ENCODE measurements at places on chromosomes 12 and 14.

DNA sequence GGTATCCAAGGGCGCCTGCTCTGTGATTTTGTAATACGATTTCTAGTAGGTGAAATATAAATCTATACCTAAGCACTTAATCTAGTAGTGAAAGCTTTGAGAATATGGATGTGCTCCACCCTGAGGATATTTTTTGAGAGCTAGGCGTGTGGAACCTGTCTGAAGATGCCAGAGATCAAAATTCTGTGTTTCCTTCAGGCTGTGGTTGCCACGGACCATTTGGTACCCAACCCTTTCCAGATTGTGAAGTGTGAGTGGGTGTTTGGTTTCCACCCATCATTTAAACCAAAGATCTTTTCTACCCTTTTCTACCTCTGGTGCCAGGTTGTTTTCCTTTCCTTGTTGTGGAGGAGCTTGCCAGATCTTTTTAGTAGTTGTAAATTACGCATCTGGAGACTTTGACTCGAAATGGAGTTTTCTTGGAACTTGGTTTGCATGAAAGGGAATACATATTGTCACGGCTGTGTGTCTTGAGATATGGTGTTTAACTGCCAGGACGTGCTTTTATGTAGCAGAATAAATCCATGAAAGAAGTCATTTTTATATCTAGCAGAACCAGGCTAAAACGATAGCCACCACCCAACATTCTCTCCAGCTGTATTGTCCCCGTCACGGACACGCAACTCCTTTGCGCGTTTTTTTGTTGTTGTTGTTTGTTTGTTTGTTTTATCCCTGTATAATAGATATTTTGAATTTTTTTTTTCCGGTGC, 2.2 kb downstream of the LRFN5 start:
- peak; percentile 30 for DNase-seq

GRCh38 chr14:69797573-69798338, 715 bp upstream of the SLC10A1 start:
- DNase-seq = no peak

DNA sequence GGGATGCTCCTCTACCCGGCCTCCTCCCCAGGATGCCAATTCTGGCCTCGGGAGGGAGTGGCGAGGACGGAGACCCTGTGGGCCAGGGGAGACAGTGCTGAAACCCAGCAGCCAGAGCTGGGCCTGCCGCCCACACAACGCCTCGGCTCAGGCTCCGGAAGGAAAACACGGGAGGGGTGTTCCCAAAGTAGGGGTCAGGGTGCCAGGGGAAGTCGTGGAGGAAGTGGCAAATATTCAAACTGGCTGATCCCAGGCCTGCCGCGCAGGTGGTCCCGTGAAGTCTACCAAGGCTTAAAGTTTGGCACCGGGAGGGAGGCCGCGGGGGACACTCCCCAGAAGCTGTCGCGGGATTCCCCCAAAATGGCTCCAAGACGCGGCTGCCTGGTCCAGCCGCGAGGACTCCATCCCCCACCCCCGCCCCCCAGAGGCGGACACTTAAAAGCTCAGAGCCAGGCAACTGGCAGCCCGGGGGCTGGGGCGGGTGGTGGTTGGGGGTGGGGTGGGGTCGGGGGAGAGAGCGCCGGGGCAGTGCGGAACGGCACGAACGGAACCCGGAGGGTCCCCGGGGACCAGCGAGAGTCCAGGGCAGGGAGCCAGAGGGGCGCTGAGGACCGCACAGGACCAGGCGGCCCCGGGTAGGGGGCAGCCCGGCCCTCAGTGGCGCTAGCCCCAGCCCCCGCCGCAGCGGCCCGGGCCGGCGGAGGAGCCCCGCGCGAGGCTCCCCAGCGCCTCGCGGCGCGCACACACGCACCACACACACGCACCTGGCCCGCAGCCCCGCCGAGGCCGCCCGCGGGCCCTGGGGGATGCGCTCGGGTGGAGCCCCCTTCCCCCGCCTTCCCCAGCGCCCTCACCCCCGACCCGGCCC, 20.0 kb downstream of the BEGAIN start:
- no peak for DNase-seq

GRCh38 chr12:66210840-66211239, 21.8 kb downstream of the IRAK3 start:
- no peak for DNase-seq

DNA sequence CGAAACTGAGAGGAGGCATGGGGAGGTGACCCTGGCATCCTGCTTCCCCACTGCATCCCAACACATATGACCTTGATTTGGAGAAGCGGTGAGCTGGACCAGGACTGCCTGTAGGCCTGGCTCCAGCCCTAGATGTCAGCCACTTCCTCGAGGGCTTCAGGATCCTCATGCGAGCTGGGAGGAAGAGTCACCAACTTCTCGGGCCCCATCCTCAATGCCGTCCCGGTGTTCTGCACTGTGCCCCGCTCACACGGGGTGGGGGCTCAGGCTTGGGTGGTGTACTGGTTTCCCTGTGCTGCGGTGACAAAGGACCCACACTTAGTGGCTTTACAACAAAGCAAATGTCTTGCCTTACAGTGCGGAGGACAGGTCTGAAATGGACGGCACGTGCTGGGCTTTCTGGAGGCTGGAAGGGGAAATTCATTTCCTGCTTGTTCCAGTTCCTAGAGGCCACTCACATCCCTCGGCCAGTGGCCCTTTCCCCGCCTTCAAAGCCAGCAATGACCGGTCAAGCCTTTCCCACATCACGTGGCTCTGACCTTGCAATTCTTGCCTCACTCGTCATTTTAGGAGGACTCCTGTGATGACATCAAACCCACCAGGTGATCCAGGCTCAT, 298.1 kb upstream of the RTL1 start:
- DNase-seq = peak; percentile 10

DNA sequence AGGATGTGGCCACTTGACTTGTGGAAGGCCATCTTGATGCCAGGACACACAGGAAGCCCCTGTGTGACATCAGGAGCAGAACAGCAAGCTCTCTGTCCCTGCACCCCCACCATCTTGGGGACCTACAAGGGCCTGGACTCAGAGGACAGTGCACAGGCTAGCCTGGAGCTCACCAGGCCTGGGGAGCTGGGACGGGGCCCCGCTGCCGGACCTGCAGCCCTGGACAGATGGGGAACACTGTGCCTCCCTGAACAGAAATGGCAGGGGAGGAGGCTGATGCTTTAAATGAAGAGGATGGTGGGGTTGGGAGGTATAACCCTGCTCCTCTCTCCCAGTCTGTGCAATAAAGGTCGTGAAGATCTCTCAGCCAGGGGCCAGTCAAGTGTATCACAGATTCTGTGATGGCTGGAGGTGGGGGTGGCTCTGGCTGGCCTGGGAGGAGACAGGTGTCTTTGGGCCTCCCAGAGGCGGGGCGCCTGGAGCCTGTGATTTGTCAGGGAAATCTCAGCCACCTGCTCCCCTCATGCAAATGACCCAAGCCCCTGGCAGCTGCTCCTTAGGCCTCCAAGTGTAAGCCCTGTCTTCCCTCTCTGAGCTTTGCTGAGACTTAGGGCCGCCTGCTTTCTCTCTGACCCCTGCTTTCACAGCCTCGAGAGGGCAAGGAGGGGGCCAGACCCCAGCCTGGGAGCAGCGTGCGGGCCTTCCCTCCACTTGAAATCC, 1.1 kb upstream of the GNB3 start:
- no peak for DNase-seq

DNA sequence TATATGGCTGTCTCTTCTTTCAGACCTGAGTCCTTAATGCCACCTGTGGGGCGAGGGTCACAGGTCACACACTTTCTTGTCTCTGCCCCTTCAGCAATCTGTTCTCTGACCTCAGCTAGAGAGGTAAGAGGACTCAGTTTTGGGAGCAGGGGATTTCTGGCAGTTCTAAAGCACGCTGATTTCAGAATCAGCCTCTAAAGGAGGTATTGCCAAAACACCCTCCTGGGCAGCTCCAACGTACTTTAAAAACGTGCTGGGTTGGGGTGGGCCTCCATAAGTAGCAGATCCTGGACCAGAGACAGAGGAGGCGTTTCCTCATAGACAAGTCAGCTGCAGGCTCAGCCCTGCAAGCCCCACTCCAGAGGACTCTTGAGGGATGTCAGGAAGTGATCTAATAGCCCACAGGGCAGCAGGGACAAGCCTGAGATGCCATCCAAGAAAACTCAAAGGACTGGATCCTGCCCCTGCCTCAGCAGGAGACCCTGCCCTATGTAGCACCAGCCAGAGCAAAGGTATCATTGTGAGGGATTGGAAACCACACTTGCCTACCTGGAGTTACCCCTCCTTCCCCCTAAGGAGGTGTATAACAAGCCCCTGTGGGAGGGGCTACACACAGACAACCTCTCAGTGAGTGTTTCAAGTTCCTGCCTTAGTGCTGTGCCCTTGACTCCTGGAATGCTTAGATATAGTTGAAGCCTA, 8.5 kb downstream of the CTDSP2 start:
- peak; percentile 77 for DNase-seq

DNA sequence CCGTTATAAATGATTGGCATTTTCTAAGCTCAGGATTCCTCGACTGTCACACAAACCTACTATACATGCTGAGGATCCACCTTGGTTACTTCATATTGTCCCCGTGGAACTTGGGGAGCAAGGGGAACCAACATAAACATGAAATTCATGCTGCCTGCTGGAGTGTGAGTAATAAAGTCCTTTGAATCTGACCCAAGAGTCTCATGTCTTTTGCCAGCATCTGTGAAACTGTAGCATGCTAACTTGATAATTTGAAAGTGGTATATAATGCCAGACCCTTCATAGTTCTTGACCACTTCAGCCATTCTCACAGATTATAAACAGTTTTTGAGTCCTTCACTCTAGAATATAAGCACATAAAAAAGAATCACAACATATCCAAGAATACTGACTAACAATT, 17.1 kb downstream of the SLC35F4 start:
- DNase-seq = no peak

GRCh38 chr14:90905531-90905930, 89.3 kb upstream of the TTC7B start:
- DNase-seq = no peak

GRCh38 chr14:68978172-68978911, 760 bp downstream of the ACTN1 start:
- peak; percentile 84 for DNase-seq

DNA sequence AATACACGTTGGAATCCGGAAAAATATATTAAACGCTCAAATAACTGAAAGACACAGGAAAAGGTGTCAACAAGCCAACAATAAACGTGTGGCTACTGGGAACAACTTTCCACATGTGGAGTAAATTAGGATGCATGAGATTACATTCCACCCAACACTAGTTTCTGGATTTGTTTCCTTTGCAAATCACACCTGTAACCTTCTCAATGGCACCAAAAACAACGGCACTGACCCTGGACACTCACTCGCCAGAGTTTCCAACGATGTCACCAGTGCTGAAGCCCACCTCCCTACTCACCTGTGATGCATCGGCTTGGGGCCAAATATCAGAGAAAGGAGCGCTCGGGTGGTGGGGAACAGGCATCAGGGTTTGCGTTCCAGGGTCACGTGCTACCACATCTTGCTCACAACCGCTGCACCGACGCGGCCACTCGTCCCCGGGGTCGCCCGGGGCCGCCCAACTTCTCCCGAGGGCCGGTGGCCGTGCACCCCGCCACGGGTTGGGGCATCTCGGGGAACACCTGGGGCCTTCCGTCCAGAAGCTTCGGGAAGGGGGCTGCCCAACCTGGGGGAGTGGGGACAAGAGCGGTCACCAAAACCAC, 629 bp downstream of the PRDM4 start:
- DNase-seq = peak; percentile 41

GRCh38 chr12:125331342-125332052, 266.3 kb downstream of the AACS start:
- DNase-seq = no peak

- no peak for DNase-seq
Measured at GRCh38 chr14:34126586-34126985, 175.7 kb upstream of the EGLN3 start.

- peak; percentile 35 for DNase-seq
Measured at GRCh38 chr14:44712024-44712815, 205.1 kb upstream of the FSCB start.
